ENCODE measurements at places on chromosomes 13 and 19.

GRCh38 chr13:50072676-50073075, 57.4 kb downstream of the KCNRG start:
- DNase-seq: no peak

- no peak for DNase-seq
Observed at GRCh38 chr13:113437408-113438010, 15.8 kb downstream of the ADPRHL1 start.

GRCh38 chr19:35178701-35179100, 24.2 kb downstream of the FXYD5 start:
- DNase-seq: no peak

DNA sequence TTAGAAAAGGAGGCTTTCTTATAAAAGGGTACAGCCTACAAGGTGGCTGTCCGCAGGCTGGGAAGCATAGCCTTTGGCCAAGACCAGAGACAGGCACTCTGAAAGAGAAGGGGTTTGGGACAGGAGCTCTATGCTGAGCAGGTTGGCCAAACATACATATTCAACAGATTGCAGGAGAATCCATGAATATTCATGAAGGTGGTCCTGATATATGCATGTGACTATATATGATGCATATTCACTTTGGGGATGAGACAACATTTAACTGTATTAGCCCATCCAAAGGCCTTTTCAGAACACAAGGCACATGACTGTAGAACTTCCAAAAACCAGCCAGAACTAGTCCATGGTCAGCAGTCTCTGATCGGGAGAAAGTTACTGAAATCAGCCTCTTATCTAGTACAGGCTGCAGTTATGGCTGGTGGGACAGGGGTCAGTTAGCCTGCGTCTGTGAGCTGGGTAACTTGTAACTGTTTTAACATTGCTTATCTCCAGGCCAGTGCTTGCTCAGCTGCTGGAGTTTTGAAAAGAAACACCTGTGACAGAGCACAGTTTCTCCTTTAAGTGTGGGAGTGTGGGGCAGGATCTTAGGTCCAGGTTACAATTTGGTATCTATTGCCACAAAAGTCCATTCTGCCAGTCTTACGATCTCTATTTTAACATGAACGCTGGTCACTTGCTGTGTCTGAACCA, 924.2 kb downstream of the UQCRFS1 start:
- no peak for DNase-seq

- peak; percentile 54 for DNase-seq
Observed at GRCh38 chr13:32031025-32031814, at the start of gene FRY. FRY (plus strand) TSS chr13:32031774; CDS start chr13:32031796, 22 bp downstream.

DNA sequence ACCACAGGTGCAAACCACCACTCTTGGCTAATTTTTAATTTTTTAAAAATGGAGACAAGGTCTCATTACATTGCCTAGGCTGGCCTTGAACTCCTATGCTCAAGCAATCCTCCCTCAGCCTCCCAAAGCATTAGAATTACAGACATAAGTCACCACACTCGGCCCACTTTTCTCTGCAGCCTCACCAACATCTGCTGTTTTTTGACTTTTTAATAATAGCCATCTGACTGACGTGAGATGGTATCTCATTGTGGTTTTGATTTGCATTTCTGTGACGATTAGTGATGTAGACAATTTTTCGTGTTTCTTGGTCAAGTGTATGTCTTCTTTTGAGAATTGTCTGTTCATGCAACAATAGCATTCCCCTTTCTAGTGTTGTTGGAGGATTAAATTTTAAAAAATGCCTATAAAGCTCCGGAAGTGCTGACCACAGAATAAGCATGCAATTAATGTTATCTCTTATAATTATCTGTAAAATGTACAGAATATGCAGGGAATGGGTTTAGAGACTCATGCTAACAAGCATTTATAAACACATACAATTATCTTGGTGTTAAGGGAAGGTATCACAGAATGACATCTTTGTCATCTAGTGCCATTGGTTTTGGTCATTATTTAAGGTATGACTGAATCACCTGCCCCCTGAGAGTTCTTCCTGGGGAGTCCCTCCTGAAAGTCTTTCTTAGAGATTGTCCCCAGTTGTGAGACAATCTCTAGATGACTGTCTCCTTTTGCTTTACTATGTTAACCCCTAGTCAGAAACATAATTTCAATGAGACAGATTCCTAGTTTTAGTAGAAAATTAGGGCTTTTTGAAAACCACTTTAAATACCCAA, 118.5 kb upstream of the SERTM1 start:
- DNase-seq: no peak
